ENCODE measurements at places on chromosomes 2 and 18.

- DNase-seq, result no peak
Measured at GRCh38 chr2:236160366-236161081, 7.7 kb downstream of the GBX2 start.

DNA sequence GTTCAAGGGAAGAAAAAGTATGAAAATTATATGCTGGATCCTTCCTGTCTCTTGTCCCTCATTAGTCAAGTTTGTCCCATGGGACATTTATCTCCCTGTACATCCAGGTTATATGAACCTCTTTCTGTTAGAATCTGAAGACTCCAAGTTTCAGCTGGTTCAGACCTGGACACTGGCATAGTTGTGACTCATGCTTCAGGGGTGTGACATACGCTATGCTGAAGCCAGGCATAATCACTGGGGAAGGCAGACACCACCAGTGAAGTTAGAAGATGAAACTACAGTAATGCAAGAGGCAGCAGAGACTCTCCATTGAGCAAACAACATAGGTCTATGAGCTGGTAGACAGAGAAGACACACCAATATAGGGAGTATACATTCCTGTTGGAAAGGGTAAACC is 269.7 kb upstream of the SLC8A1 start:
- no peak for DNase-seq

DNA sequence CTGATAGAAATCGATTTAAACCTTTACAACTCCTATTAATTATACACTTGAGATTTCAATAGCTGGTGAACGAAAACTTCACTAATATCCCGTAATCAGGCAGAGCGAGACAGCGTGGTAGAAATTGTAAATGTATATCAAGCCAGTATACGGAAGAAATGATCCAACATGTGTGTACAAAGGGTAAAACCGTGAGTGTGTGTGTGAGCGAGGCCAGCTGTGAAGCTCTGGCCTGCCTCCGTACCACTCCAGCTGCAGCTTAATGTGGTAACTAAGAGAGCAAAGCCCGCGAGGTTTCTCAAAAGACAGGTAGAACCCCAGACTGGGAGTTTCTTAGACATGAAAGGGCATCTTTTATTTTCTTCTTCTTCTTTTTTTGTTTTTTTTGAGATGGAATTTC is 52.3 kb upstream of the ZNF516 start:
- DNase-seq, result no peak

- no peak for DNase-seq
Measured at GRCh38 chr2:202494300-202495229, 118.4 kb downstream of the BMPR2 start.

- no peak for DNase-seq
Measured at GRCh38 chr2:120094795-120095194, 81.9 kb downstream of the EPB41L5 start.

- DNase-seq, result no peak
Measured at GRCh38 chr2:40213619-40214018, 238.3 kb downstream of the SLC8A1 start.

DNA sequence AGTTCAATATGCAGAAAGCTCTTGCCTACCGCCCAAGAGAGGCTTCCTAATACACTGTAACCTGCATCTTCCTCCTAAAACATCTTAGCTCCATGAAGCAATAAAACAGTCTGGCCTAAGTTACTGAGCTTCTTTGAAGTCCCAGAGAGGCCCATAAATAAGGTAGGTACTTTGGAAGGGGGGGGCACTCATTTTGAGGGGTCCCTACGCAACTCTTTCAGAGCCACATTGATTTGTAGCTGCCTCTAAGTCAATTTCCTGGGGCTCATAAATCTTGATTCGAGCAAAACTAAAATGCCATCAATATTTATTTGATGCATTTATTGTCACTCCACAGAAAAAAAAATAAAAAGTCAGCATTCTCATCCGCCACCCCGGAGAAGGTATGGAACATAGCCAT is 60.4 kb upstream of the SIX2 start:
- no peak for DNase-seq

GRCh38 chr2:54274781-54275242 is 18.8 kb upstream of the TSPYL6 start:
- no peak for DNase-seq

DNA sequence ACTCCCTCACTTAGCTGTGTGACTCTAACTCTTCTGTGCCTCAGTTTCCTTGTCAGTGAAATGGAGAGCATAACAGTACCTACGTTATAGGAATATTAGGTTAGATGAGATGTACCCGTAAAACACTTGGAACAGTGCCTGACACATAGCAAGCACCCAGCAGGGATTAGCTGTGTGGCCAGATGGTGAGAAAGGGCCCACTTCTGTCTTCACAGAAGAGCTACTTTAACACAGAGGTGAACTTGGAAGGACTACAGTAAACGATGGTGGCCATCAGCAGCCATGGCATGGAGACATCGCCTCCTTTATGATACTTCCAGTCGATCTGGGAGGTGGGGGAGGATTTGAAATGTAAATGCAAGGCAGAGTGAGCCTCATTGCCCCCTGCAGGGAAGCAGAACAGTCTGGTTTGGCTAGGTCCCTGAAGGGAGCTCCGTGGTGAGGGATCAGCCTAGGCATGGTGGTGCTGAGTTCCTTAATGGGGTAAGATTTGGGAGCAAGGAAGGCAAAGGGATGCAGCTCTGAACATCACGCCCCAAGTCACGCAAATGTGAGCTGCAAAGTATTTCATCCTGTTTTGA is 101.7 kb upstream of the ALPP start:
- no peak for DNase-seq

Measured in activated CD8-positive, alpha-beta T cell treated with anti-CD3 and anti-CD28 coated beads, Interleukin-2, amount 10 ng/mL, durations not matched to agents 7 days and 5 days (primary cell).